ENCODE measurements at places on chromosomes 6 and 20.

DNA sequence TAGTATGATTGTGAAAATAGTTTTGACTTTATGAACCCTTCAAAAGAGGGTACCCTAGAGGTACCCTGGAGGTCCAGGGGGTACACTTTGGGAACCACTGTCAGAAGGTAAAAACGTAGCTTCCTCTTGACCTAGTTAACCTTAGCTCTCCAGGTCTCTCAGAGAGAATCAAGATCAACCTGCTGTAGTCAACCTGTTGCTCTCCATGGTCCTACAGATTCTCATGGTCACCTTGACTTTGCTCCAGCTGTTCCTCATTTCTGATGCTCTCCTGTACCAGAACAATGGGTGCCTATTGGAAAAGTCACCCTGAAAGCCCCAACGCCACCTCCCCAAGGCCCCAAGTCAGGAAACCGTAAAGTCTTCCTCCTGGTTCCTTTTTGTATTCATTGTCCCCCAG lies 294.4 kb upstream of the CDH4 start:
- DNase-seq: no peak

DNA sequence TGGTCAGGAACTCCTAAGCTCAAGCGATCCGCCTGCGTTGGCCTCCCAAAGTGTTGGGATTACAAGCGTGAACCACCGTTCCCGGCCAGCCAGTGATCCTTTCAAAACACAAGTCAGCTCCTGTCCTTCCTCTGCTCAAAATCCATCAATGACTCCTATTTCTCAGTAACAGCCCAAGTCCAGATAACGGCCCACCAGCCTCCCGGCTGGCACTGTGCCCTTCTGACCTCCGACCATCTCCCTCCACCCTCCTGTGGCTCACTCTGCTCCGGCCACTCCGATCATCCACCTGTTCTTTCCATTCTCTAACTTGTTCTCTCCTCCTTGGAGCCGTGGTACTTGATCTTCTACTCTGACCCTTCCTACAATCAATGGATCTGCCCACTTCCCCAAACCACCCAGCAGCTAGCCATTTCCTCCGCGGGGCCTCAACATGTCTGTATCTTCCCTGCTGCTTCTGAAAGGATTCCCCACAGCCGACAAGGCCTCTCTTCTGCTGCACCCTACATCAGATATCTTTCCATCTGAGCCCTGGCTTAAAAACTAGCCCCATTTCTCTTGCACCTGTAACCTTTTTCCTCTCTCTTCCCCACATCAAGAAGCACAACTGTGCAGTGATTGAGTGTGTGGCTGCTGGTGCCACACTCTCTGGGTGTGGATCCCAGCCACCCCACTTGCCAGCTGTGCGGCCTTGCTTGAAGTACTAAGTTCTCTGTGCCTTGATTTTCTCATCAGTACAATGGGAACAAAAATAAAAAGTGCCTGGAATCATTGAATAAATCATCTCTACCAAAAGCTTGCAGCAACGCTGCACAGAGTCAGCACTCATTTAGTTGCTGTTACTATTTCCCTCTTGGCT lies 6.1 kb upstream of the ZMYND8 start:
- DNase-seq: no peak

DNA sequence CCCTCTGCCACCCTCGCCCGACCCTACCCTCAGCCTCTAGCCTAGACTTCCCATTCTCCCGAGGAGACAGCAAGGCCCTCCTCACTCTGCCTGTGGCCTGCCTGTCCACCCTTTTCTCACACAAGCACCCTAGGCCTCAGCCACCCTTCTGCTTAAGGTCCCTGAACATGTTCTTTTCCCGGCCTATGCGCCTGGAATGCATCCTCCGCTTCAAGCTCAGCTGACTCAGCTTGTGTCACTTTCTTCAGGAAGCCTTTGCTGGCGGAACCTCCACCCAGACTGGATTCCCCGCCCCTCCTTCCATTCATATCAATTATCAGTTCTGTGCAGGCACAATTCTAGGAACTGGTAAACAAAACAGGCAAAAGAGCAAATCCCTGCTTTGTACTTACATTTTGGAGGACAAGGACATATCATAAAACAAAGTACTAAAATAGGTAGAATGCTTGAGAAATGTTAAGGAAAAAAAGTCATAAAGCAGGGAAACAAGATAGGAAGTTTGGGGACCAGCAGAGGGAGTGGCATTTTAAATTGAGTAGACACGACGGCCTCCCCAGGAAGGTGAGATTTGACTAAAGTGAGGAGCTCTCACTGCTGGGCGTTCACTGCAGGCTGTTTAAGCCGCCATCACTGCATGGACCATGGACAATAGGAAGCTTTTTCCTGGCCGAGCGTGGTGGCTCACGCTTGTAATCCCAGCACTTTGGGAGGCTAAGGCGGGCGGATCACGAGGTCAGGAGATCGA lies 17.9 kb upstream of the SNHG17 start:
- no peak for DNase-seq

DNA sequence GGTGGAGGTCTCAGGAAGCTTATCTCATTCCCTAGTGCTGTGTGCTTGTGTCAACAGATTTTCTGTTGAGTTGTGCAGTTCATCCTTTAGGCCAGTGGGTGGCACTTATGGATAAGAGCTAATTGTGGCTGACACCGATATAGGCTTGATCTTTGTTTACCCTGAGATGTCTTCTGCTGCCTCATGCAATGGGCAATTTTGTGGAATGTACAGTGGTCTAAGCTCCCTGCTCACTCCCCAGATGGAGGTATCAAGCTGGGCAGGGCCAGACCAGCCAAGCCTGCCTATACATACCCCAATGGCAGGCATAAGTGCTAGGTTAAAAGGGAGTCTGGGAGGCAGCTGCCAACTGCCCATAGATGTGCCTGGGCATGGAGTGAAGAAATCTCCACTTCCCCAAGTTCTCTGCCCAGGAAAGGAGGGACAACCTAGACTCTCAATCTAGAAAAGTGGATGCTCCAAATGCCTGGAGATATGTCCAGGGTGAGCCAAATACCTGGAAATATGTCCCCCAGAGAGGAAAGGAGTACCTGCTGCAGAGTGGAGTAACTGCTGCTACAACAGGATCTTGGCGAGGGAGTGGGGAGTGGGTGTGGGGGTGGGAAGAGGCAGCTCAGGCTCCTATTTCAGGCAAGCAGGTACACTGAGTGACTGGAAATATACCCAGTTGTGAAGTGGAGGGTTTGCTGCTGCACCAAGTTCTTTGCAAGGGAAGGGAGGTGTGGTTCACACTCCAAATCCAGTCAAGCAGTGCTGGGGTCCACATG lies 53.2 kb upstream of the ARG1 start:
- DNase-seq: no peak

DNA sequence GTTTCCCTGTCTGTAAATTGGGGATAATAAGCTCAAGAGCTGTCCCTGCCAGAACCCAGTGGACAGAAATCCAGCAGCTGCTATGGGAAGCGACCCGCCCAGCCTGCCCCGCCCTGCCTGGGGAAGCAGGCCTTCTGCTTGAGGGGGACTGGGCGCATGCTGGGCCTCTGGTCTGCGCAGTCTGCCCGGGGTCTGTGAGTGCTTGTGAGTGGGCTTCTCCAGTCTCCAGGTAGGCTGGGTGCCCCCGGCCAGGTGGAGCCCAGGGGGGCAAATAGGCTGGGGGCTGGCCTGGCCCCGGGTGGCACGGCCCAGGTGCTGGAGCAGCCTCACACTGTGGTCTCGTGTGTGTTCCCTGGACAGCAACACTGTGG lies 648 bp upstream of the RBBP8NL start:
- no peak for DNase-seq

DNA sequence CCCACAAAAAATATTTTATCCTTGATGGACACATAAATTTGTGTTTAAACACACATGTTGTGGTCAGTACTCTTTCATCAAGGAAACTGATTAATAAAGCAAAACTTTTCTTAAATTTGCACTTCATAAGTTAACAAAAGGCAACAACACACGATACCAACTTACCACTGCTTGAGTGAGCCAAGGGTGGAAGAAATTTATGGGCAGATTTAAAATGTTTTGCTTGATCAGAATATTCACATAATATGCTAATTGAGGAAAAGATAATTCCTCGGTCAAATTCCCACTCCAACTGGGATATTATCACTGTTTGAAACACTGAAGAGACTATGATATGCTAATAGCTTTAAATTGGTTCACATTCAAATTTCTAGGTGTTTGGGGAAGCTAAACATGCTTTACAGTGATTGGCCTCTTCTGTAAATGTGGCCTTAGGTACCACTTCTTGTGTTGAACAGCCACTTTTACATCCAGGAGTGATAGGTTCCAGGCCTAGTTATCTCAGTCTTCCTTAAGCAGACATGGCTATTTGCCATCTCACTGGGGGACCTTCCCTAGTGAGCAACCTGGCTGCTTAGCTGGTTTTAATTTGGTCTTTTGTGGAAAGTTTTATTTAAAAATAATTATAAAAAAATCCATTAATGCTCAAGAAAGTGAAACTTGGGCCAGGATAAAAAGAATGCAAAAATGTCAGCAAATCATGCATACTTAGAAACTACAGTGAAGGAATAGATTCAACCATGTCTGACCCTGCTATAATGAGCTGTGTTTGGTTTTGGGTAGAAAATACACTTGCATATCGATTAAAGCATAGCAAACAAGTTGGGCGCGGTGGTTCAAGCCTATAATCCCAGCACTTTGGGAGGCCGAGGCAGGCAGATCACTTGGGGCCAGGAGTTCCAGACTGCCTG lies 221.2 kb upstream of the MAP3K7 start:
- no peak for DNase-seq

DNA sequence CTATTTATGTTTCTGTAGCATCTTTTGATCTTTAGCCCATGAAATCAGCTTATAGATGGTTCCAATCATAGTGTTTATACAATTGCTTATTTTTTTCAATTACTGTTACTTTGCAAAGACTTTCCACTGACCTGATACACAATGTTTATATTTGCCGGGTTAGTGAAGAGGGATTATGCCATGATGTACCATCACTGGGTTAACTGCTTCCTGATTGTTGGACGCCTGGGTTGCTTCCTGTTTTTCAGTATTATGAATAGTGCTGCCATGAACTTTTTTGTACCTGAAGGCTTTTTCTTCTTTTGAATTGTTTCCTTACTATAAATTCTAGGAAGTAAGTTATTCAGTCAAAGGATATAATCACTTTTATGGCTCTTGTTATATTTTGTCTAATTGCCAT lies 6.9 kb downstream of the MANBAL start:
- DNase-seq: no peak

- no peak for DNase-seq
Measured at GRCh38 chr6:73665686-73666319, 12.0 kb upstream of the SLC17A5 start.

DNA sequence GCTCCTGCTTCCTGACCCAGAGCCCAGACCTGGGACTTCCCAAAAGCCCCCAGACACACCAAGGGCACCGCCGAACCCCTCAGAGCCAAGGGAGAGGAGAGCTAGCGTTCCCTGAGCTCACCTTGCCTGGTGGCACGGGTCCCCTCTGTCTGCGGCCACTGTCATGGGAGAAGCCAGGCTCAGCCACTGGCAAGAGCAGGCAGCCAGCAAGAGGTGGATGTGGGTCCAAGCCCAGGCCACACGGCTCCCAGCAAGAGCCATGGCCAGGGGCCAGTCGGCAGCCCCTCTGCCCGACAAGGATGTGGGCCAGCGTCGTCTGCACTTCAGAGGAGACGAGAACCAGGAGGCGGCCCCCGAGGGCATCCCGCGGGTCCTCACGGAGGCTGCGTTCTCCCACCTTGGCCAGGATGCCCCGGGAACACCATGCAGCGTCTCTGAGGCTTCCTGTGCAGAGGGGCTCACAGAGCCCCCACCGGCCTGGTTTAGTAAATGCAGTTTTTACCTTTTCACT lies 2.2 kb upstream of the PPDPF start:
- DNase-seq: no peak

GRCh38 chr6:8435093-8435844 lies at the start of gene SLC35B3:
Gene SLC35B3, minus strand, starts transcription at chr6:8435545.
- DNase-seq: peak; percentile 97

GRCh38 chr6:125117818-125118217 lies 35.8 kb upstream of the TPD52L1 start:
- DNase-seq: no peak

DNA sequence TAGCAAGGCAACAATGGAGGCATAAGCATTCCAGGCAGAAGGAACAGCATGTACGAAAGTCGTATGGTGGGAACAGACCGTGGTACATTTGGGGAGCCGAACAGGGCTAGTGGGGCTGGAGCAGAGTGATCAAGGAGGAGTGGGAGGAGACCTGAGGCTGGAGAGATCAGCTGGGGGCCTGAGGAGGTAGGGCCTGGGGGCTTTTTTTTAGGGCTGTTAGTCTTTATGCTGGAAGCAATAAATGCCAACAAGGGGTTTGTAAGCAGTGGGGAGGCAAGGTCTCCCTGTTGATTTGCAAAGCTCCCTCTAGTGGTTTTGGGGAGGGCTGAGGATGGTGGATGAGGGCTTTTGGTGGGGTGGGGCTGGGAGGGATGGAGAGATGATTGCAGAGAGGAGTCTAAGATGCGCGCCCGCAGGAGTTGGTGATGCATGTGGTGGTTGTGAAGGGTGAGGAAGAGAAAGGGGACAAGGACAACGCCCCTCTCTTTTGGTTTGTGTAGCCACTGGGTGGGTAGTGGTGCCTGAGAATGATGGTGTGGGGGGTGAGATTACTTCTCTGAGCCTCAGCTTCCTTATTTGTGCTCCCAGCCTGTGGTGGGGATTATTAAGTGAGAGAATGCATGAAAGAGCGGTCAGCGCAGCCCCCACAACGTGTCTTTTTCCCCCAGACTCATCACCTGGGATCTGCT lies 74.1 kb upstream of the TOX2 start:
- peak; percentile 19 for DNase-seq

DNA sequence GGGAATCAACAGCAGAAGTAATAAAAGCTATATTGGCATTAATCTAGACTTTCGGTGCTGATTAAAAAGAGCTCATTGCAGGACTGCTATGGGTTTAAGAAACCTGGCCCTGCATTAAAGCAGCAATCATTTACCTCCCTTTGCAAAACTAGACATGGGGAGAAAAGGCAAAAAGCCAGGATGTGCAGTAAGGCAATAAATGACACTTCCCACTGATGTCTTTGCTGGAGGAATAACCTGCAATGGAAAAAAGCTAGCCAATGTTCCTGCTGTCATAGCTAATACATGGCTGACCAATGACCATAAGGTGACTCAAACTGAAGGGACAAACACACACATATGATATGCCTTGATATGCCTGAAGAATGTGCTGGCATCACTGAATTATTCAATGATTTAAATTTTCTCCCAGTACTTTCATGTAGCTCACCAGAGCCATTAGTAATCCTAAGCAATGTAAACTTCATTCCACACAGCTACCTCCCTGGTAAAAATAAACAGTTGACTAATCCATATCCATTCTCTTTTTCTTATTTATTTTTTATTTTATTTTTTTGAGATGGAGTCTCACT lies 8.7 kb downstream of the DNAAF9 start:
- no peak for DNase-seq

GRCh38 chr20:40331807-40332560 lies 357.1 kb downstream of the MAFB start:
- no peak for DNase-seq

DNA sequence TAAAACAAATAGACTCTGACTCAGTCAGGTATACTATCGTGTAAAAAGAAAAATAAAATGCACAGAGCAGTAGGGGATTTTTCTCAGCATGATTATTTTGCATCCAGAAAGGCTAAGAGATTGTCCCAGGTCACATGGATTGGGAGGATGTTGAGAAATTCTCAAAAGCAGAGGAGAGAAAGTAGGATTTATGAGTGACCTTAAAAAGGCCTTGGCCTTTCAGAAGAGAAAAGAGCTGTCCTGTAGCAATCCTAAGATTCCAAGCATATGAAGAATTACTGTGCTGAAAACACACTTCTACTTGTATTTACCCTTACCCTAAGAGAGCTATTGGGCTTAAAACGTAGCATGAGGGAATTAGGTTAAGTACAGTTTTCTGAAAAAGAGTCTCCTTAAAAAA lies 149.7 kb upstream of the ENPP5 start:
- no peak for DNase-seq

- no peak for DNase-seq
Measured at GRCh38 chr6:81789291-81789690, 36.8 kb upstream of the TENT5A start.

- DNase-seq: no peak
Measured at GRCh38 chr6:166005944-166006899, 161.4 kb downstream of the TBXT start.
